NCI-H1417 treated with DMSO at 0.1 percent for 48 hours (cell line): ENCODE measurements at places on chromosomes 16 and 17.

- DNase-seq: no peak
These were observed 32.6 kb downstream of the ZNF469 start for GRCh38 chr16:88415381-88415705.

- no peak for DNase-seq
These were observed 13.3 kb downstream of the WIPI1 start for GRCh38 chr17:68443972-68444464.

GRCh38 chr16:52434224-52434623 is 112.7 kb downstream of the TOX3 start:
- no peak for DNase-seq

- DNase-seq: no peak
These were observed 117.0 kb upstream of the MAF start for GRCh38 chr16:79717333-79718137.

DNA sequence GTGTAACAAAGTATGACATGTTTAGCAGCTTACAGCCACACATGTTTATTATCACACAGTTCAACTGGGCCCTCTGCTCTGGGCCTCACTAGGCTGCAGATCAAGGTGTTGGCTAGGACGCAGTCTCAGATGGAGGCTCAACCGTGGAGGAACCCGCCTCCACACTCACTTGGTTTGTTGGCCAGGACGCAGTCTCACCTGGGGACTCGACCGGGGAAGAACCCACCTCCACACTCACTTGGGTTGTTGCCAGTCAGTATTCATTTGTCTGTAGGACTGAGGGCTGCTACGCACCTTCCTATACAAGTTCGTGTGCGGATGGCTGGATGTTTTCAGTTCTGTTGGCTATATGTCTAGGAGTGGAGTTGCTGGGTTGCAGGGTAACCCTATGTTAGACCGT is 240.7 kb upstream of the CIBAR2 start:
- no peak for DNase-seq

- no peak for DNase-seq
These were observed 600.6 kb upstream of the CDH11 start for GRCh38 chr16:65722429-65722828.

GRCh38 chr17:77354420-77354669 is 213.6 kb downstream of the SEC14L1 start:
- DNase-seq: no peak

DNA sequence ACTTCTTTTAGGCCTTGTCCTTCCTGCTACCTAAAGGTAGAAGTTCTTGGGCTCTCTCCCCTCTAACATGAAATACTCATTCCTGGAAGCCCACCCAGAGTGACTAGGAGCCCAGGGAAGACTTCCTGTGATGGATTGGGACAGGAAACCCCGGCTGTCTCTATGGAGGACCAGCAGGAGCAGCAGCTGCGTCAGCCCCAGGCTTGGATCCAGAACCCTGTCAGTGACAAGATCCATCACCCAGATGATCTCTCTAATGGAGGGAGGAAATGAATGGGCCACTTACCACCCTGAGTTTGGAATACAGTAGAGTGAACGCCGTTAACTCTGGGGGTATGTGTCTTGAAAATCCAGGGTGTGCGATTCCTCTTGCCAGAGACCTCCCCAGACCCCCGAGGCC is 195.7 kb upstream of the WSCD1 start:
- DNase-seq: no peak

- DNase-seq: no peak
These were observed 106.7 kb downstream of the RAB11FIP4 start for GRCh38 chr17:31497994-31498826.

- no peak for DNase-seq
These were observed 18.2 kb upstream of the CSNK1D start for GRCh38 chr17:82291582-82292250.

GRCh38 chr16:88469615-88470395 is 16.7 kb downstream of the ZFPM1 start:
- no peak for DNase-seq

DNA sequence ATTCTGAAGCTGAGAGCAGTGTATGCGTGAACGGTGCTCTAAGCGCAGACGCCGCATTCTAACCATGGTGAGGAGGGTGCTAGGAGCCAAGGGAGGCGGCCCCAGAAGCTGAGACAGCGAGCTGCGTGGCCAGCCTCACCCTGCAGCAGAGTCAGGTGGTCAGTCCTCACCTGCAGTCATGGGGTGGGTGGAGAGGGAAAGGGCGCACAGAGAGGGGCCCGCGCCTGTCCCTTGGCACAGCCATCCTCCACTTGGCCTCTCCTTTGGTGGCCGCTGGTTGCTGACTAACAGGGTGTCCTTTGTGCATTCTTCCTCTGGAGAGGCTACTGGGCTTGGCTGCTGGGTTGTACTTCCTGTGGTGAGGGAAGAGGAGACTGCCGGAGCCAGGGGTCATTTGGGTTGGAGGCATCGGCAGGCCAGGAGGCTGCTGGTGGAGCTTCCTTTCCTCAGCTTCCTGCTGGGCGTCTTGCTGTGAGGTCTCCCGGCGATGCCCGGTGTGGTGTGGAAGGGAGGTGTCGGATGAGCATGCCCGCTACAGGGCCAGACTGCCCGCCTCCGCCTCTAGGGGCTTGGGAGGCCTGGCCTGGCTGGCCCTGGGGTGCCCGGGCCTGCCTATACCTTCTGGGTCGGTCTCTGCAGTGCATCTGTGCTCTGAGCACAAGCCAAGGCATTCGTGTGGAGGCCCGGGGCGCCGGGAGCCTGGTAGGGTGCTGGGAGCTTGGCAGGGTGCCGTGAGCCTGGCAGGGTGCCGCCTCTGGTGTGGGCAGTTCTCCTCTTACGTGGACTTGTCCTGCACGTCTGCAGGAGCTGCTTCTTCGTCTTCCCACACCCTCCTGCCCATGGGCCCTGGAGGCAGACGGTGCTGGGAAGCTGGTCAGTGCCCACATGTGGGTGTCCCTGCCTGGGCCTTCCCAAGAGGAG is 17.4 kb downstream of the RNF213 start:
- no peak for DNase-seq

DNA sequence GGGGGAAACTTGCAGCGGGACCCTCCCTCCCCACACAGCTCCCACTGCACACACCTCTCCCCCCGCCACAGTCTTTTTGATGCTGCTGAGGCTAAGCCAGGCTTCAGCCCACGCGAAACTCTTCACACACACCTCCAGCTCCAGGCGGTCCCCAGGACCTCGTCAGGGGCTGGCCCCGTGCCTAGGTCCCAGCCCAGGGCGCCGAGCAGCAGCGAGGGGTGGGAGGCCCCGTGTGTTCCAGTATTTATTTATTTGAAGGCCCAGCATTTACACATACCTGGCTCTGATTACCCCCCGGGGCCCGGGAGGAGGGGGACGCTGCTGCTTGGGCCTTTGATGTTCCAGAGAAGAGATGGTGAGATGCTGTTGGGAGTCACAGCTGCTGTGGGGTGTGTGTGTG is 44.9 kb upstream of the DLX4 start:
- DNase-seq: no peak

- DNase-seq: no peak
These were observed 34.8 kb downstream of the CYB5D2 start for GRCh38 chr17:4177806-4178205.

DNA sequence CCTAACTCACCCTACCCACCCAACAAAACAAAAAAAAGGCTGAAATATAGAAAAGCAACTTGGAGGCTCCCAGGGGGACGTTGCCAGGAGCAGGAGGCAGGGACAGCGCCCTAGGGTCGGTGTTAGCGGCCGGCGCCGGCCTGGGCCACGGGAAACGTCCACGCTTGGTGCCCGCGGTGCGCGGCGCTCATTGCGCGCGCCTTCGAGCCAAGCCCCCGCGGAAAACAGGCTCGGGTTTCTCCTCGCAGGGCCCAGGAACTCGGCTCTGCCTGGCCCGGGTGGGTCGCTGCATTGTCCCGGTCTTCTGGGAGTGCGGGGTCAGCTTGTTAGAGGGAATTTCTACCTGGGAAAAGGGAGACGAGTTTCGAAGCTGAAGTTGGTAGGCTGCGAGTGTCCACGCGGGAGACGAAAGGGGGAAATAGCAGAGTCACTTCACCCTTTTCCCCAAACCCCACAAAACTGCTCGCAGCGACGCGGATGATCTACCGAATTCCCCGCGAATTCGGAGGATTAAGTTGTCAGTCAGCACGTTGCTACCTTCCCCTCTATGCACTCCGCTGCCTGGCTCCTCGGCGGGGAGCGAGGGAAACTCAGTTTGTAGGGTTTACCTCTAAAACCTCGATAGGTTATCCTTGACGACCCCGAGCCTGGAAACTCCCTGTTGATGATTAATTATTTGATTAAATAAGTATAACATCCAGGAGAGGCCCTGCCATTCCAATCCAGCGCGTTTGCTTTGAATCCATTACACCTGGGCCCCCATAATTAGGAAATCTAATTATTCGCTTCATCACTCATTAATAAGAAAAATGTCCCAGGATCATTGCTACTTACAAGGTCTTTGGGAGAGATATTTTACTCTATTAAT is 751 bp upstream of the FOXC2 start:
- no peak for DNase-seq

GRCh38 chr17:60091109-60091508 is 12.4 kb upstream of the HEATR6 start:
- DNase-seq: no peak

DNA sequence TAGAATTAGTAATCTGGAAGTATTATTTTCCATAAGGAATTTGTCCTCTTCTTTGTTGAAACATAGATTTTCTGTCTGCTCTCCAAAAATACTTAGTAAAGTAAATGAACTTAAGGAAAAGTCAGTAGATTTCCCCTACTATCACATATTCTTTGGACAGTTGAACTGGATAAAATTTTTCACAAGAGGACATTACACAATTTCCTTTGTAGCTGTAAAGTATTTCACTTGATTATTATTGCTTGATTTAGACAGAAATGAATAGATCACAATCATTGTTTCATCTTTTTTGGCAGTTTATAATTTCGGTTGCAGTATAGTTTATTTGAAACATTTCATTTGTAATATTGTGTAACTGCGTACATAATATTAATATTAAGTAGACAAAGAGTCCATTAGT is 12.5 kb downstream of the CYB5B start:
- no peak for DNase-seq

GRCh38 chr17:8846768-8847211 is 20.7 kb downstream of the PIK3R6 start:
- DNase-seq: no peak

GRCh38 chr16:85867189-85867588 is 31.8 kb upstream of the IRF8 start:
- no peak for DNase-seq

GRCh38 chr16:24935336-24935735 is 79.8 kb downstream of the ARHGAP17 start:
- DNase-seq: no peak

DNA sequence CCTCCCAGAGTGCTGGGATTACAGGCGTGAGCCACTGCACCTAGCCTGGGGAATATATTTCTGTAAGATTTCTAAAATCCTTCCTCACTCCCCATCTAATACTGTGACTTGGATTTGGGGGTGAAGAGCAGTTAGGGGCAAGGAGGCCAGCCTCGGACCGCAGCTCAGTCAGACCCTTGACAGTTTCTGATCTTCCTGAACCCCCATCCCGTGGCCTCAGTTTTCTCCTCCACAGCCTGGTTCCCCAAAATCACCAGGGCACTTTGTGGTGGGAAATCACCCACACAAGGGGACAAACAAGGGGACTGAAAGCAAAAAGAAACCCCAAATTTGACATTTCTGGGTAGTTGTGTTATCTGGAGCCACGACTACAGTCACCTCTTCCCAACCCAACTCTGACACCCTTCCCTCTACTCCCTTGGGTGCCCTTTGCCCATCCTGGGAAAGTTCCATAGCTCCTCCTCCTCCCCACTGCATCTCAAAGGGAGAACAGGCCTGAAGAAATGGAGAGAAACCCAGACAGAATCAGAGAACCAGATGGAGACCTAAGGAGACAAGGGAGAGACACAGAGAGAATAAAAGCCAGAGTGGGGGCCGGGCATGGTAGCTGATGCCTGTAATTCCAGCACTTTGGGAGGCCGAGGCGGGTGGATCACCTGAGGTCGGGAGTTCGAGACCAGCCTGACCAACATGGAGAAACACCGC is 2.8 kb upstream of the STAT5A start:
- DNase-seq: no peak

DNA sequence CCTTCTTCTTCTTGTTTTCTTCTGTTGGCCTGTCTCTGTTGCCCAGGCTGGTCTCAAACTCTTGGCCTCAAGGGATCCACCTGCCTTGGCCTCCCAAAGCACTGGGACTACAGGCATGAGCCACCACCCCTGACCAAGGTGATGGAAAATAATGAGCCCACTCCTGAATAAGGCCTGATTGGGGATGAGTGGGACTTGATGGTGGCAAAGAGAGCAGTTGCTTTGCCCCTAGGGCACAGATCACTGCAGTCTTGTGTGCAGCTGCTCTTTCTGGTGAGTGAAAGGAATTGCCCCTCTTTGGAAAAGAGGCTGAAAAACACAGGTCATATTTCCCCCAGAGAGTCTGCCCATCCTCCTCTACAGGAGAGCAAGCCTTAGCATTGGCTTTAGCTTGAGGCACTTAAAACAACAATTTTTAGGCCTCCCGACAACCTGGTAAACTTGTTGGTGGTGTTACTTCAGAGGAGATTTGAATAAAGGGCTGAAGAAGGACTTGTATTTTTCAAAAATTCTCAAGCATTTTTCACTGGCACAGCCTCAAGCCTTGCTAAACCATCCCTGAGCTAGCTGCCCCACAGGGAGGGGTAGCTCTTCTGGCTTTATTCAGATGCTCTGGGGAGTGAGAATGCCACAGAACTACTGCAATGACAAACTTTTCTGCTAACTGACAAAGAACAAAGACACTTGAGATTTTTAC is 6.1 kb upstream of the PDP2 start:
- DNase-seq: no peak

- no peak for DNase-seq
These were observed 11.2 kb downstream of the PPL start for GRCh38 chr16:4925791-4926190.

DNA sequence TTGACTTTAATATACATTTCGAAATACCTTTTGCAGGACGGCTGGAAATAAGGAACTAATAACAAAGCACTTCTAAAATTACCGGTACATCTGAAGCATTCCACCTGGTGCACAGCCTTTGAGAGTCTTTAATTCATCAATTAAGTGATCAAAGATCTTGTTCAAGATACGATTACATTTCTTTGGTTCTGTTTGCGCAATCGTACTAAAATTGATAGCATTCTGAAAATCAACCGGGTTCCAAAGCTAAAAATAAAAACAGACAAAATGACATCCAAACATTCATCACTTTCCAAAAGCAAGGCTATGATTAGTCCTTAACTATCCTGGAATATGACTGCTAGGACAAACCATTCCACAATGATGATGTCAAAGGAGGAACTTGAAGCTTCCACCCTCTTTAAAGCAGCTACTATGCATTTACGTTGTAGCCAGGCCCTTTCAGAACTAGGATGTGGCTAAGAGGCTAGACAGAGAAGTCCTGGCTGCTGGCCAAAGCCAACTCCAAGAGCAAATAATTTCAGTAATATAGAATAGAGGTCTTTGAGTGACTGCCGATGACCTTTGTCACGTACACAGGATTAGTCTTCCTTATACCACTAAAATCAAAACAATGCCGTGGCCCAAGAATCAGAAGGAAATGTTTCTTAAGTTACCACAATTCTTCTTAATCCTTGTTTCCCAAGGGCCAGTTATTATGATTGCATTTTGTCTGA is 299.8 kb upstream of the PSMD7 start:
- no peak for DNase-seq

DNA sequence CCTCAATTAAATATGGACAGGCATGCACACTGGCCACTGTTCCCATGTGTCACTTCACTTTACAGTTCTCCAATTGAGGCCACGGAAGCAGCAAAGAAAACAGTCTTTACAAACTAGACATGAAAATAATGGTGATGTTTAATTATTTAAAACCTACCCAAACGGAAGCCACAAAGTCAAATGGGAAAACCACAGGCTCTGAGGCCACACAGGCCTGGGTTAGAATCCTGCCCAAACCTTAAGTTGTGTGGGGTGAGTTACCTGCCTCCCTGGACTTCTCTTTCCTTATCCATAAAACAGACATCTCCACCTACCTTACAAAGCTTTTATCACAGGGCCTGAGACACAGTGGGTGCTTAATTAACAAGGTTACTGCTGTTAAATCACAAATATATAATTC is 137.4 kb downstream of the PARN start:
- DNase-seq: no peak
